Cerebellum (tissue), 4 donors: ENCODE measurements at places on chromosomes 4 and X.
A peak's percentile ranks its signal among the peaks of the same experiment; 100 is the strongest.

GRCh38 chrX:151714362-151714761, 1.5 kb upstream of the FATE1 start:
- no peak for DNase-seq

DNA sequence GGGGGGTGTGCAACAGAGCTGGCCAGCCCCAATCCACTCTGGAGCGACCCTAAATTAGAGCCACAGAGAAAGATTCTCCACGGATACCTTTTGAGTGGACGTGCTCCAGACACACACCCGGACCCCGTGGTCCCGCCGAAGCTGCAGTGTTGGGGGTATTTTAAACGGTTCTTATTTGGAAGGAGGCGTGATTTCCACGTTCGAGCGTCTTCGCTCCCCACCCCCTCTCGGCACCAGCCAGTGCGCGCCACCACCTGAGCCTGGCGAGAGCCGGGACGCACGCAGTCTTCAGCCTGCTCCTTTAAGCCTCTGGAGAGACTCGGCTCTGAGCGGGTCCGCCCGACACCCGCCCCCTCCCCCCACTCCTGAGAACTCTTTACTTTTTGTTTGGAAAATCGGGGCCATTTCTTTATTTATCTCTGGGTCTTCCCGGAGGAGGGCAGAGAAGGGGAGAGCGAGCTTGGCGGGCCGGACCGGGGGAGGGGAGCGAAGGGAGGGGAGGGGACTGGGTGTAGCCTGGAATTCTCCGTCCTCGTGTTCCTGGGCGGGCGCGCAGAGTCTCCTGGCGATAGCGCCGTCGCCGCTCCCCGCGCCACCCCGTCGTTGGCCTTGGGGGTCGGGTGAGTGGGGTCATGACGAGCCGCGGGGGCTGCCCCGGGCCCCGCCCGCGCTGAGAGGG, 668 bp upstream of the PTCHD1 start:
- peak; percentile 37 for DNase-seq

GRCh38 chrX:22047468-22047867, 15.3 kb downstream of the PHEX start:
- no peak for DNase-seq

GRCh38 chr4:38504396-38504715, 159.6 kb upstream of the KLF3 start:
- DNase-seq: no peak

GRCh38 chr4:36088542-36088941, 155.8 kb downstream of the ARAP2 start:
- DNase-seq: no peak

- no peak for DNase-seq
Observed at GRCh38 chr4:24729119-24729730, 66.1 kb upstream of the SOD3 start.

- no peak for DNase-seq
Observed at GRCh38 chrX:119579414-119579813, 5.1 kb downstream of the UBE2A start.

GRCh38 chr4:125833-126232, 1.5 kb downstream of the ZNF718 start:
- DNase-seq: no peak

DNA sequence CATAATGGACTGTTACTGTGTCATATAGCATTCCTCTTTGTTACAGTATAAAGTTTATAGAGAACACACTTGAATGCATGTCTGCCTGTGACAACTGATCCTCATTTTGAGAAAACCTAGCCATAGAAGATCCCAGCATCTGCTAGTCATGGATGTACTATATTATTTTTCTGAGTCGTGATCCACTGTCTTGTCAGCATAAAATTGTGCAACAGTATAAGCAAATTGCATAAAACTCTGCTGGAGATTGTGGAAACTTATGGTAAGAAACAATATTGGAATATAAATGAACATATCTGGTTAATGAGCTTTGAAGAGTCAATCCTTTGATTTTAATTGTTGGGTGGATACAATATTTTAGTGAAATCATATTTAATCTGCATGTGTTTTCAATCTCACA, 3.6 kb downstream of the NEIL3 start:
- DNase-seq: no peak

GRCh38 chrX:67622053-67622585, 78.3 kb downstream of the AR start:
- DNase-seq: no peak
